ENCODE measurements at places on chromosomes 7 and 10.

DNA sequence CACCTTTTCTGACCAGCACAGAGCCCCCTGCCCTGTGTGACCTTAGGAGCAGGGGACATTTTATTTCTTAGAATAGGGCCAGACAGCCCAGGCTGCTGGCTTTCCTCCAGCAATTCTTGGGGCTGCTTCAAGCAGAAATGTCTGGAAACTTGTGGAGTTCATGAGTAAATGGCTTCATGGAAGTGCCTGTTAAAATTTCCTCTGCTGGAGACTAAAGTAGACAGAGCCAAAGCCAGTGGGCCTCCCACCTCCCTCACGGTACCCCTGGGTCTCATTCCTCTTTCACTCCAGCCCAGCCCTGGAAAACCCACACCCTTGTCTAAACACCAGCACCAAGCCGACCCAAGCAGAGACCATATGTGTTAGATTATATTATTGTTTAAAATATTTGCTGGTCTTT is 505.5 kb upstream of the ZMIZ1 start:
- DNase-seq: no peak

- DNase-seq: no peak
Observed at GRCh38 chr10:73838827-73839226, 27.4 kb upstream of the NDST2 start.

DNA sequence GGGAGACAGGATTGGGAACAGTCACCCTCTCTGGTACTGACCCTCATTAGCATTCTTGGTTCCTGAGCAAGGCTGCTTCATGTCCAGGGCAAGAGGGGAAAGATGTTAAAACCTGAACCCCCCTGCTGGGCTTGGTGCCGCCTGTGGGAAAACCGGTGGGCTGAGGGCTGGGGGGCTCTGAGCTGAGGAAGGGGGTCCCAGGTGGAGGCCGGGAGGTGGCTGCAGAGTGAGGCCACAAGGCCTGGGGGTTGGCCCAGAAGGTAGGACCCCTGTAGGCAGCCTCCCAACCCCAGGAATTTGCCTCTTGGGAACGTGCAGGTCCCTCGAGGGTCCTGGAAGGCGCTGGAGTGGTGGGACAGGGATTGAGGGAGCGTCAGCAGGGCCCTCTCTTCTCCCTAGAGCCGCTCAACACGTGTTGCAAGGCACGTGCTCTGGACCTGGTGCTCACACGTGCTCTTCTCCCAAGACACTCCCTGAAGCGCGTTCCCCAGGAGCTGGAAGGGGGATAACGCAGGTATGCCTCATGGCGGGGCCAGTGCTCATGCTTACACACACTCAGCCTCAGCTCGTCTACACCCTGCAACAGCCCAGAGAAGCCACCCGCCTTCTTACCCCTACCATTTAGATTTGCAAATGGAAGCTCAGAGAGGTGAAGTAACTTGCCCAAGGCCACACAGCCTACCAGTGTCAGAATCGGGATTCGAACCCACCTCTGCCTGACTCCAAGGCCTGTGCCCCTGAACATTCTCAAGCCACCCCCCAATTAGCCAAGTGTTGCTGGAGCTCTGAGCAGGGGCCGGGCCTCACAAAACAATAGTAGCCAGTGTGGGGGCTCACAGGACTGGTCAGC is 64.4 kb downstream of the LHPP start:
- DNase-seq: no peak

DNA sequence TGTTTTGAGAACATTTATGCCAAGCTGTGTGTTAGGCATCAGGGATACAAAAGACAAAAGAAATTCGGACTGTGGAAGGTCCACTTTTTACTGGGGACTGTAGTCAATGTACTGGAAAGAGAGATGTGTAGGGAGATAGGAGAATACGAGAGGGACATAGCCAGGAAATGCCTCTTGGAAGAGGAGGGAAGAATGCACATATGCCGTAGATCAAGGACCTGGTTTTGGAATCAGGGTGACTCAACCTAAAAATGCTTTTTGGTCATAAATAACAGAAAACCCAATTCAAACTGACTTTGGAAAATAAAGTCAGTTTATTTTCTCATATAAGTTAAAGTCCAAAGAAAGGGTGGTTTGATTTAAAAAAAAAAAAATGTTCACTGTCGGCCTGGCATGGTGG is 140.3 kb upstream of the TCF7L2 start:
- no peak for DNase-seq

DNA sequence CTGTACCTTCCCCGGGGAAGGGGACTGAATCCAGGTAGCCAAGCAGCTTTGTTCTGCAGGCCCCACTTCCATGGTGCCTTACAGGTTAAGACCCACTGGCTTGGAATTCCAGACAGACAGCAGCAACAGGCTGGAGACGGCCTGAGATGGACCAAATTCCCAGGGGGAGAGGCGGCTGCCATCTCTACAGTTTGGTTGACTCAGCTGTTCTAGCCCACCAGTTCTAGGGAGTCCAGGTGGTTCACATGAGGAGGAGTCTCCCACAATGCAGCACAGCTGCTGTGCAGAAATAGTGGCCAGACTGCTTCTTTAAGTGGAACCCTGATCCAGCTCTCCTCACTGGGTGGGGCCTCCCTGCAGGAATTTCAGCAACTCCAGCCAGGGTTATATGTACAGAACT is 74.1 kb downstream of the C10orf67 start:
- no peak for DNase-seq

DNA sequence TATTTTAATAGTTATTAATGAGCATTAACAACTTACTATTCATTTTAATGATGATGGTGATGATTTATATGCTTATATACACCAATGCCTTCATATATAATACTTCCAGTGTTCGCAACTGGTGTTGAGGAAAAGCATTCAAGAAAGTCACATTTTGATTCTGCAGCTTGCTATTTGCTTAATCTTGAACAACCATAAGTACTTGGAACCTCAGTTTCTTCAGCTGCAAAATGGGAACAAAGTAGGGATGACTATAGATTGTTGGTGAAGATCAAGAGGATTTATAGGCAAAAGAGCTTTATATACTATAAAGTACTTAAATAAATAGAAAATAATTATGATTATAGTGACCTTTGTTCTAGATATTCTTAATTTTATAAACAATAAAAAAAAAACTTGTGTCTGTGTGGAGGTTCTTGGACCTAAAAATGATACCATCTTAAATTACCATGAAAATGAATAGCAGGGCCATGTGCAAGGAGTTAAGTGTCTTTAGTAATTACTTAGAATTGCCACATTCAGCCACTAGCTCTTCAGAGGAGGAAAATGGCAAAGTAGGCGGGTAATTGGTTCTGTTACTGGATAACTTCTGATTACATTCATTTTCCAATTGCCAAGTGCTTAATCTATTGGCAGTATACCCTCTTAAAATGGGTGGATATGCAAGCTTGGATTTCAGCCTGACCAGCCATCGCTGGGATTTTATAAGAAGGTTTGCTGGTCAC is 4.5 kb downstream of the ARID5B start:
- DNase-seq: peak; percentile 11

DNA sequence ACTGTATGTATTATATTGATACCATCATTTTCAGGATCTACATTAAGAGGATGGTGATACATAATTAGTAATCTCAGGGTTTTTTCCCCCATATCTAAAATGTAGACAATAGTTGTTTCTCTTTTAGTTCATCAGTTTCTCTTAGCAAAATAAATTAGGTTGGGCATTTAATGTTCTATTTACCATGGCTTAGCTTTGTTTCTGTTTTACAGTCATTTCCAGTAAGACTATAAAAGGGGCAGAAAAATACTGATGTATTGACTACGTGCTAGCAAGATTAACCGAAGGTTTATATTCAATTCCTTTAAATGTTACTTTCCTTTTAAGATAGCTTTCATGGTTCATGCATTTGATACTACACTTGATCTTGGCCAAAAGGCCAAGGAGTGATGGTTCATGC is 26.2 kb downstream of the SUV39H2 start:
- no peak for DNase-seq

DNA sequence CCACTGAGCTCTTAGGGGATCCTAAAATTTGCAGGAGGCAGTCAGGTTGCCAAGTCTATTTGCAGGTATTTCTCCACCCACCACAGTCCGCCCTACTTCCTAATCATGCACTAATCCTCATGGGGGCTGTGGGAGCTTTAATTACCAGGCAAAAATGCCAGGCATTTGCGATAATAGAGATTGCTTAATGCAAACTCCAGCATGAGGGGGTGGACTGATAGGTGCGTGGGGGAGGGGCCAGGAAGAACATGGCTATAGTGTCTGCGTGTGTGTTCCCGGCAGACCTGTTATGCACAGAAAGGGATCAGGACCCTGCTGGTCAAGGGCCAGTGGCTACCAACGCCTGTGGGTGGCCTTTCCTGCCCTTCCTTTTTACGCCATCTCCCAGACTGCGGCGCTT is 15.6 kb upstream of the AQP1 start:
- DNase-seq: no peak

DNA sequence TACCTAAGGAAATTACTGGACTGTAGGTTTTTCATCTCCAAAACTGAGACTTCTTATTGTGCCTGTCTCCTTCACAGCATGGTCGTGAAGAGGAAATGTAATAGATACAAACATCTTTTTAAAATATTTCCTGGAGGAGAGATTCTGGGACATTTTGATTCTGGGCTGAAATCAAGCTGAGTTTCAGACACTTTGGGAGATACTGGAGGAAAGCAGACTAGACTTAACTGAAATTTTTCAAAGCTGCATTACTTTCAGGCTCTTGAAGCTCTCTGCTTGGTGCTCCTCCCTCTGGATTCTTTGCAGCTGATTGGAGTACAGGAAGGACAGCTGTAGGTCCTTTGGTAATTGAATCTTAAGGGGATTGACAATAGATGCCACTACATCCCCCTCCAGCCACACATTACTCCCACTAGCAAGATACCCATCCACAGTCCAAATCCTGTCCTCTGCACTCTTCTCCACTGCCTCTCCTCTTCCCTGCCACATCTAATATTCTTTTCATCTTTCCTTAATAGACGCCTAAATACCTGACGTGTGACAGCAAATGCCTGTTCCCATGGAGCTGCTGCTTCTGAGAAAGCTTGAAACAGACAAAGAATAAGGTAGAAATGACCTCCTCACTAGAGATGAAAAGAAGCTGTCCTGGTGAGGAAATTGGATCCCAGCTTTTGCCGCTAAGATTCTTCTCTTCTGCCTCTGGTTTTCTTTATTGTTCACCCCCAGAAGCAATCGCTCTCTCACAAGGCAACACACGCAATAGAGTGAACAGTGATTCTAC is 111.5 kb upstream of the PHYHIPL start:
- no peak for DNase-seq

DNA sequence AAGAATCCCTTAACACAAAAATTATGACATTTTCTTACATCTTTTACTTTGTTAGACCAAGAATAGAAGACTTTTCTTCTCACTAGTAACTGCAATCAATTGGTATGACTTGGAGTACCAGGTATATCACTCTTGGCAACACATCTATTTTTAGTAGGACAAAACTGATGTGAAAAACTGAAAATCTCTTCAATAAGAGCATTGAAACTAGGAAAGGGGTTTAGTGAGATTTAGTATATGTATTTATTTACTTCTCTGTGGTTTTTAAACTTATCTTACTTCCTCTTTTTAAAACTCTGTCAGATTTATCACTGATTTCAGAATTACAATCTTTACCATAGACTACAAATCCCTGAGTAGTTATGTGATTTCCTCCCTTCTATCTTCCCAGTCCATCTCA is 366.2 kb downstream of the PCDH15 start:
- DNase-seq: no peak

GRCh38 chr10:47277352-47278151 is 22.4 kb upstream of the GDF10 start:
- DNase-seq: no peak

GRCh38 chr7:46626261-46626660 is 705.2 kb upstream of the IGFBP3 start:
- no peak for DNase-seq

DNA sequence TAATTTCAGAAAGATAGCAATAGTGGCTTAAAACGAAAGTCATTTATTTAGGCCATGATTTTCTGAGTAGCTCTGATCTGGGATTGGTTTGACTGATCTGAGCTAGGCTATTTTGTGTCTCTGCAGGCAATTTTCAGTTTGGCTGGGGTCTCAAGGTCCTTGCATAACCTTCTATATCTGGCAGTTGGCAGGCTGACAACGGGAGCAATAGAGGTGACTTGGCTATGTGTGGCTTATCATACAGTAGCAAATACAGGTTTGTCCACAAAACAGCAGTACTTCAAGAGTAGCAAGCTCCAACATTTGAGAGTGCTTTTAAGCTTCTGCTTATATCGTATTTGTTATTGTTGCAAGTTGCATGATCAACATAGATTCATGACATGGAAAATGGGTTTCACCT is 1167.3 kb upstream of the CELF2 start:
- DNase-seq: no peak

- no peak for DNase-seq
Observed at GRCh38 chr7:152140560-152140959, 115.1 kb downstream of the GALNT11 start.

DNA sequence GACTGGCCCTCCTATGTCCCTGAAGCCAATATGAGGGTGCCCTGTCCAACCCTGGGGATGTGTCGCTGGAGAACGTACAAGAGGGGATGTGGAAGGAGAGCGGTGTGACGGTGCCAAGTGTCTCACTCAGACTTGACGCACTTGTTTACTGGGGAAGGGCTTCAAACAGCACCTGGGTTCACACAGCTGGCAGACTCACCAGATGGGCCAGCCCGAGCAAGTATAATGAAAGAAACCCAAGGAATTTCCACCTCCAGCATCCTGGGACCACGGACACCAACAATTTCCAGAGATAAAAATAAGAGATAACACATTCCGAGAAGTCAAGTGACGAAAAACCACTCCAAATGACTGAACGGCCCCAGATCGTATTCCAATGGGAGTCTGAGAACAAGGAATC is 5.3 kb downstream of the ATP5MF start:
- DNase-seq: no peak

- no peak for DNase-seq
Observed at GRCh38 chr10:99115703-99116102, 119.9 kb downstream of the HPSE2 start.

GRCh38 chr10:119502618-119503155 is 39.8 kb downstream of the RGS10 start:
- no peak for DNase-seq

- DNase-seq: no peak
Observed at GRCh38 chr10:123831259-123831658, 60.3 kb downstream of the CPXM2 start.

- no peak for DNase-seq
Observed at GRCh38 chr10:36621346-36621745, 504.1 kb upstream of the ANKRD30A start.

- peak; percentile 71 for DNase-seq
Observed at GRCh38 chr7:150716368-150716767, at the start of gene GIMAP1. Gene GIMAP1 (plus strand): TSS chr7:150716613. CDS start chr7:150719048, 2,435 bp downstream.

All from suppressor macrophage treated with lipopolysaccharide for 4 hours (primary cell).